ENCODE measurements at places on chromosomes 16 and 17.

DNA sequence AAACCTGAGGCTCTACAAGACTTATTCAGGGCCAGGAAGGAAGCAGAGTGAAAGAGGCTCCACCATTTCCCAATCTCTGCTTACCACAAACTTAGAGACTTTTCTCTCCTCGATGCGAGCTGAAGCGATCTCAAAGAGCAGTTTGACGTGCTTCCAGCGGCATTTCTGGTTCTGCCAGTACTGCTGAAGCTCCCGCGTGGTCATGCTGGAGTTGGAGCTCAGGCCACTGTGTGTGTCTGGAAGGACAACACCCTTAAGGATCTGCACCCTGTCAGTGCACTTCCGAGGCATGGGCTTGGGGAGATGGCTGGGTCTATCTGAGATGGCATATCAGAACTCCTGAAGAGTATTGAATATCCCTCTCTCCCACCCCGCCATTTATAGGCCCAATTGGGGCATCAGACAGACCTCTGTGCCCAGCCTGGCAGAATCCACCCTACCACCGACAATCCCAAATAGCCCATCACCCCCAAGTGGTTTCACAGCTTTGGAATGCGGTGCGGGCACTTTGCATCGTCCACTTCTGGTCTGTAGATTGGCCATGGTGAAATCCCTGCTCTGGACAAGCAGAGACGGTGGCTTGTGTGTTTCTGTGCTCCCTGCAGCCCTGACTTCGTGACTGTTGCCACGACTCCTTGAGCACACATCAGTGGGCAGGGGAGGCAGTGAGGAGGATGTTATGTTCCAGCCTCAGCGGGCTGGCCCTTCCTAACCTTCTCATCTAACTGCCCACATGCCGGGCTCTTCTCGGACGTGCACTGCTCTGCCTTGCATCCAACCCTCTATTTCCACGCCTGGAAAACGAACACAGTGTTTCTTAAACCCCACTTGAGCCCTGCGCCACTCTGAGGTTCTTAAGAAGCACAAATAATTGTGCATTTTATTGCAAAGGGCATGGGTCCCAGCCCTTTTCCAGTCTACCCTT, 5.2 kb downstream of the SNX20 start:
- no peak for DNase-seq

GRCh38 chr16:83145297-83145696, 518.5 kb downstream of the CDH13 start:
- DNase-seq, result no peak

DNA sequence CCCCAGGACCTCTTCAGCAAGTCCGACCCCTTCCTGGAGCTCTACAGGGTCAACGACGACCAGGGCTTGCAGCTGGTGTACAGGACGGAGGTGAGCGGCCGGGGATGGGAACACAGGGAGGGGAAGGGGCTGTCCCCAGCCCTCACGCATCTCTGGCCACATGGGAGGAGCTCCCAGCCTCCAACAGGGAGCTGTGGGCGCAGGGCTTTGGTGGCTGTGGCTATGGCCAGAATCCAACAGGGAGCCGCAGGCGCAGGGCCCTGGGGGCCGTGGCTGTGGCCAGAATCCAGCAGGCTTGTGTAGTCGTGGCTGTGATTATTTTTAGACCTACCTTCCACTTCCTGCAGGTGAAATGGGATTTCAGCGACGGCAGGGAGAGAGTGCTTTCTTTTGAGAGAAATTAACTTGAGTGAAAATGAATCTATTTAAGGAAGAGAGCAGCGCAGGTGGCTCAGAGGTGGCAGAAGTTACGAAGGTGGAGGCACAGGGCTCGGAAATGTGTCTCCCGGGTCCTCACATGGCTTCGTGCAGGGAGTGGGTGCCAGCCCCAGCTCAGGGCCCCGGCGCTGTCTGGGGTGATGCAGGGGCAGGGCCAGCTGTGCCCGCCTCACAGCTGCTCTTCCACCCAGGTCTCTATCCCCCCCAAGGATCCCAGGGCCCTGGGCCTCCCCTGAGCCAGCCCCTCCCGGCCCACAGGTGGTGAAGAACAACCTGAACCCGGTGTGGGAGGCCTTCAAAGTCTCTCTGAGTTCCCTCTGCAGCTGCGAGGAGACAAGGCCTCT, 9.4 kb downstream of the CPNE7 start:
- DNase-seq, result no peak

- DNase-seq, result no peak
These were observed 18.5 kb upstream of the KCTD5 start for GRCh38 chr16:2663553-2664546.

DNA sequence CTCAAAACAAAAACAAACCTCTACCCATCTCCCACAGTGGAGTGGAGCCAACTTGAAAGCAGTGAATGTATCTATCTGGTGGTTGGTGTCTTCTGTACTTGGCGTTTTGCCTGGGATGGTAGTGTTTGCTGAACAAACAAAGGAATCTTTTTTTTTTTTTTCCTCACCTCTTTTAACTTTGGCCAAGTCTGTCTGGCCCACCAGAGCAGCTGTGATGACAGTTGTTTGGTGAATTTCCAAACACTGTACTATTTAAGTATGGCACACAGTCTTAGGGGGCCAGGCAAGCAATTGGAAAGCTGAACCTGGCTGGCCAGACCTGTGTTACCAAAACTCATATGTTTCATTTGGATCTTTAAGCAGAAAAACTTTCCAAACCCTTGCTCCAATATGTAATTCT, 101.8 kb upstream of the CDH13 start:
- no peak for DNase-seq

- no peak for DNase-seq
These were observed 480.0 kb downstream of the PMP22 start for GRCh38 chr17:14784997-14785696.

DNA sequence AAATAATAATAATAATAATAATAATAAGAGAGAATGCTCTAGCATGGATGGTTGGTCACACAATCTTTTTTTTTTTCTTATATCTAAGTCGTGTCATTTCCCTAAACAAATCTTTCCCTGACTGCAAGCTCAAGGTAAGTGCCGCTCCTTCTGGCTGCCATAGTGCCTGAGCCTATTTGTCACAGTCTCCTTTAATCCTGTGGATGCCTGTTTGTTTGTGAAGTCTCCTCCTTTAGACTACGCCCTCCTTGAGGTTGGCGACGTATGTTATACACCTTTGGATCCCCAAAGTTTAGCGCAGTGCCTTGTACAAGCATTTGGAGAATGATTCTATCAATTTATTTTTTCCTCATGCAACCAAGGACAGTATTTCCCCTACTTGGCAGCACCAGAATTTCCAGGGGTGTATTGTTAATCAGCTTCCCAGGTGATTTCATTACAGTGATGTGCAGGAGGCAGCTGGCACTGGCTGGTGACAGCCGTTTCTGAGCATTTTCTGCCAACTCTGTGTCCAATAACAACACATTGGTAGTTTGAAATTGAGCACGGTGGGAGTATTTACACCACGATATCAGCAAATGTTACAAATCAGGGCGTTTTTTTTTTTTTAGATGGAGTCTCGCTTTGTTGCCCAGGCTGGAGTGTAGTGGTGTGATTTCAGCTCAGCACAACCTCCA, 26.6 kb downstream of the TMEM238L start:
- DNase-seq, result no peak

DNA sequence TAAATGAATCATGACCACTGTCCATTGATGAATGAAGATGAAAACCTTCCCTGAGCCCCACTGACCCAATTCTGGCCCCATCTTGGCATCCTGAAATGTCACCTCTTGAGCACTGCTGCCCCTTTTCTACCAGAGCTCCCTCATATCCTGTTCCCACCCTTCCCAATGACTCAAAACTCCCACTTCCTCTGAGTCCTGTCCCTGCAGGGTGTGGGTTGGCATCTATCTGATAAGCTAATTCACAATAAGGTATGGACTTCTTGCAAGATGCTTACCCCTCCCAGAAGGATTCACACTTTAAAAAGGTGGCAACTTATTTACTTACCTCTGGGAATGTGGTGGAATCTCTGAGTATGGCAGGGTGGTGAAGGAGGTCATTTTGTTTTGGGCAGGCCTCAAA, 13.3 kb upstream of the CSNK2A2 start:
- DNase-seq, result no peak

DNA sequence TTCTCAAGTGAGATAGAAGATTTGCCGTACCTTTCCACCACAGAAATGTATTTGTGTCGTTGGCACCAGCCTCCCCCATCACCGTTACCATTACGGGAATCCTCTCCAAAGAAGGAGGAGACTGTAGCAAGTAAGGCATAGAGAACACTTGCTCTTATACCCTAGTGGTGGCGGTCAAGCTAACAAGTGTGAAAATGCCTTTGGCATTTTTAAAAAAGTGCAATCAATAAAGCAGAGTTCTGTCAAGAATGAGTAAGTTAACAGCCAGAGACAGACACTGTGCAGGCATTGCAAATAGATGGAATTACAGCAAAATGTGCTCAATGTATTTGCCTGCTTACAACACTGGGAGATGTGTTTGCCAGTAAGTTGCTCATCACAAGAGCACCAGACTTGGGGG, 7.7 kb downstream of the MSL1 start:
- DNase-seq, result no peak

GRCh38 chr17:44976206-44976605, 8.1 kb upstream of the C1QL1 start:
- DNase-seq, result no peak

DNA sequence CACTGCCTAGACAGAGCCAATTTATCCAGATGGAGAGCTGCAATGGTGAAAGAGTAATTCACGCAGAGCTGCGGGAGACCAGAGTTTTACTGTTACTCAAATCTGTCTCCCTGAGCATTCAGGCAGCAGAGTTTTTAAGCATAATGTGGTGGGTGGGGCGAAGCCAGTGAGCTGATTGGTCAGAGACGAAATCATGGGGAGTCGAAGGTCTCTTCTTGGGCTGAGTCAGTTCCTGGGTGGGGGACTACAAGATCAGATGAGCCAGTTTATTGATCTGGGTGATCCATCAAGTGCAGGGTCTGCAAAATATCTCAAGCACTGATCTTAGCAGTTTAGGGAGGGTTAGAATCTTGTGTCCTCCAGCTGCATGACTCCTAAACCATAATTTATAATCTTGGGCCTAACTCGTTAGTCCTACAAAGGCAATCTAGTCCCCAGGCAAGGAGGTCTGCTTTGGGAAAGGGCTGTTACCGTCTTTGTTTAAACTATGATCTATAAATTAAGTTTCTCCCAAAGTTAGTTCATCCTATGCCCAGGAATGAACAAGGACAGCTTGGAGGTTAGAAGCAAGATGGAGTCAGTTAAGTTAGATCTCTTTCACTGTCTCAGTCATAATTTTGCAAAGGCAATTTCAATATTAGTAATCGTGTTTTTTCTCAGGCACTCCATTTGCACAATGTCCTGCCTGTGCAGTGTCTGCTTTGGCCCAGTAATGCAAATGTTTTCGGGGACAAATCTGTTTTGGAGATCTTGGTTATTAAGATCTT, 27.0 kb downstream of the PIGL start:
- no peak for DNase-seq

Measured in GM12878 (cell line).